CD4-positive, alpha-beta memory T cell (primary cell): ENCODE measurements at places on chromosomes 12 and 14. TPM values are rescaled to one million over a fixed set of nuclear protein-coding genes. Genes with fewer than 3 reads are reported as not detected.

The RIPK3 gene
- 63.5 TPM for total RNA-seq

The TMEM30B gene
- 2.9 TPM for total RNA-seq

The TMPRSS12 gene
- total RNA-seq: not detected

The RNF212B gene
- not detected for total RNA-seq

The ARG2 gene
- not detected for total RNA-seq

The PTCSC3 gene
- not detected for total RNA-seq

The GPD1 gene
- total RNA-seq: 1.1 TPM
